B cell (primary cell): ENCODE measurements at places on chromosomes 13 and 19. TPM values are rescaled to one million over a fixed set of nuclear protein-coding genes. Genes with fewer than 3 reads are reported as not detected.
A peak's percentile ranks its signal among the peaks of the same experiment; 100 is the strongest.

FBXO27 gene
- polyA plus RNA-seq, result 0.18 and 0.33 TPM in 2 replicates

LDLR gene
- 1.8 and 9.5 TPM in 2 replicates for polyA plus RNA-seq

ZNF541 gene
- 0.03 TPM in 1 of 2 replicates, not detected in the other for polyA plus RNA-seq

CLEC4M gene
- 0.10 TPM in 1 of 2 replicates, not detected in the other for polyA plus RNA-seq

KLK2 gene
- 0.60 and 1.2 TPM in 2 replicates for polyA plus RNA-seq

CEACAM5 gene
- not detected in 2 replicates for polyA plus RNA-seq

ZFP30 gene
- polyA plus RNA-seq, result 3.2 and 3.6 TPM in 2 replicates

- DNase-seq, result no peak
These were observed 1.1 kb downstream of the NAA16 start for GRCh38 chr13:41312176-41312500.

DNA sequence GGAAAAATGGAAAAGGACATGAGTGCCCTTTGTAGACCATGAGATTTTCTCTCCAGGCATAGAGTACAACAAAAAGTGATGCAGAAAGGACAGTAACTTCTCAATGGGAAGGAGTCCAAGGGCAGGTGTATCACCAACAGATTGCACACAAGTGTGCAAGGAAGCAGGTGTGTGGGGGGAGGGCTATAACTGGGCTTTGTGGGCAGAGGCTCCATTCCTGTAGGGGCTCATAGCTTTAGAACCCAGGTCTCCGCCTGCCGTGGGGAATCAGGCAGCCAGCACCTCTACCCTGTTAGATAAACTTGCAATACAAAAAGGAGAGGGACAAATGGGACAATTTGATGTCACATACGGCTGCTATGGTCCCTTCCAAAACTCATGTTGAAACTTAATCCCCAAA lies 119.8 kb downstream of the MIPEP start:
- no peak for DNase-seq

GRCh38 chr13:58085274-58085673 lies 453.7 kb downstream of the PCDH17 start:
- no peak for DNase-seq

- DNase-seq, result no peak
These were observed 219.0 kb downstream of the KATNAL1 start for GRCh38 chr13:30088312-30088855.

DNA sequence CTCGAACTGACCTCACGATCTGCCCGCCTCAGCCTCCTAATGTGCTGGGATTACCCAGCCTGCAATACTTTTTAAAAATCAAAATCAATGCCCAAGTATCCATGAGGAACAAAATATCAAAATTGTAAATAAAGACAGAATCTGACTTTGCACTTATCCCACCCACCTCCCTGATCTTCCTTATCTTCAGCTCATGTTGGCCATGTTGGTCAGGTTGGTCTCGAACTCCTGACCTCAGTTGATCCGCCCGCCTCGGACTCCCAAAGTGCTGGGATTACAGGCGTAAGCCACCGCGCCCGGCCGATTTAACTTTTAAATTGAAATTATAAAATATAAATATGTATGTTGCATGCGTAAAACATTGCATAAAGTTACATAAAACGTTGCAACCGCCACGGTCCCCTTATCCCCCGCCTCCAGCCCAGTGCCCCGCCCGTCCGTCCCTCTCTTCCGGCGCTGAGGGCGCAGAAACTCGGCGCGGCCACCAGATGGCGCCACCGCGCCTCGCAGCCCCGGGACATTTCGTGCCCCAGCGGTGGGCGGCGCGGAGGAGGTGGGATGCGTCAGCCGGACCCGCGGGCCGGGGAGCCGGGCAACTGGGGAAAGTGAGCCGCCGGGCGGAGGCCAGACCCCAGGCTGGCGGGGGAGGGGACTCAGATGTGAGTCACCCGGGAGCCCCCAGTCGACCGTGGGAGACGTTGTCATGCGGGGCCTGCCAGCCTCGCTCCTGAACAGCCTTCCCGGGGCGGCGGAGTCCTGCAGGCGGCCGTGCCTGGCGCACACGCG lies 1.5 kb upstream of the GADD45B start:
- peak; percentile 93 for DNase-seq

GRCh38 chr13:44929692-44930091 lies 59.6 kb downstream of the NUFIP1 start:
- DNase-seq, result no peak

GRCh38 chr13:112172641-112173251 lies 105.8 kb downstream of the SOX1 start:
- DNase-seq, result no peak

- no peak for DNase-seq
These were observed 827 bp upstream of the FKRP start for GRCh38 chr19:46745030-46745429.

DNA sequence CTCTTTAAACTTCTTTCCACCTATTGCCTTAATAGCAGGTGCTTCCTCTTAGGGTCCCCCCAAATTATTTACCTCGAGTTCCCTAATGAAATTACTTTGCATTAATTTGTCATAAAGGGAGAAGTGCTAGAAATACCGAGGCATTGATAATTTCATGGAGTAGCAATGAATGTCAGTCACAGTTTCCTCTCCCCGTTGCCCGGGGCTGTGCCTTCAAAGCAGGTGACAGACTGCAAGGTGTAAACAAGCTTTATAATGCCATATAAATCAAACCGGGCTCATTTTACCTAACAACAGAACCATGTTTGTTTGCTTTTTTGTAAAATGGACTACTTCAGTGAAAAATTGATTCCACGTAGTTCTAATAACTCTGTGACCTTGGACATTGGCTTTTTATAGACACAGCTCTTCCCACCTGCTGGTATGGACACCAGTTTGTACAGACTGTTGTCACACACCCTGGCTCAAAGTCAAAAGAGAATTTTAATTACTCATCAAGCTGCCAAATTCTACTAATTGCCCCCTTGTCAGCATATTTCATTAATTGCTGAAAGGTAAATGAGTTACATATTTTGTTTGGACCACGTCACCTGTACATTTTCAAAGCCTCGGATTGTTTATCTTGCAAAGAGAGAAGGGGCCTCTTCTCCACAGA lies 171.1 kb downstream of the STK24 start:
- no peak for DNase-seq
